NCI-H748 treated with DMSO at 0.1 percent for 48 hours (cell line): ENCODE measurements at places on chromosomes 5 and 9.

GRCh38 chr5:169094586-169095409, 206.1 kb downstream of the SLIT3 start:
- DNase-seq = no peak

DNA sequence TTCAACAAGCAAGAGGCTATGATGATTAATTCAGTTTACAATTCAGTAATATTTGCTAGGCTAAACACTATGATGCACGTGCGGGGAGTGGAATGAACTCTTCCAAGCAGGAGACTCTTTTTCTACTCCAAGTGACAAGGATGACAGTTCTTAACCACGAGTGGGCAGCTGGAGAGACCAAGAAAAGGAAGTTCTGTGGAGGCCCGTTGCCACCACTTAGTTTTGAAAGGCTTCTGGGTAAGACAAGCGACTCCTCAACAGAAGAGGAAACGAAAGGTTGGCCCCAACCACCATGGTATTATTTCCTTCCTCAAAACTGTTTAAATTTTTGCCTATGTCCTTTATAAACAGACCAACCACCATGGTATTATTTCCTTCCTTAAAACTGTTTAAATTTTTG, 2.8 kb downstream of the DCAF12 start:
- no peak for DNase-seq

DNA sequence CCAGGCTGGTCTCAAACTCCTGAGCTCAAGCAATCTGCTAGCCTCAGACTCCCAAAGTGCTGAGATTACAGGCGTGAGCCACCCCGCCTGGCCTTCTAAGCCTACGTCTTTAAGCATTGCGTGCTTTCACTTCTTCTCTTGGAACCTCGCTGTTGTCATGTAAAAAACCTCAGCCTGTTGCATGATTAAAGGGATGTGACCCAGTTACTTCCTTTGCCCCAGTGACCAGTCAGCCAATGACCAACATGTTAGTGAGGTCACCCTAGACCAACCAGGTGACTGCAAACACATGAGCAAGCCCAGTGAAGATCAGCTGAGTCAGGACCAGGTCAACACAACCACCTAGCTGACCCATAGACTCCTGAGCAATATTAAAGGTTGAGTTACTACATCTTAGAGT, 10.5 kb downstream of the KIF4B start:
- DNase-seq = no peak

- DNase-seq = no peak
These were observed 928 bp downstream of the RPL7A start for GRCh38 chr9:133348718-133349573.

DNA sequence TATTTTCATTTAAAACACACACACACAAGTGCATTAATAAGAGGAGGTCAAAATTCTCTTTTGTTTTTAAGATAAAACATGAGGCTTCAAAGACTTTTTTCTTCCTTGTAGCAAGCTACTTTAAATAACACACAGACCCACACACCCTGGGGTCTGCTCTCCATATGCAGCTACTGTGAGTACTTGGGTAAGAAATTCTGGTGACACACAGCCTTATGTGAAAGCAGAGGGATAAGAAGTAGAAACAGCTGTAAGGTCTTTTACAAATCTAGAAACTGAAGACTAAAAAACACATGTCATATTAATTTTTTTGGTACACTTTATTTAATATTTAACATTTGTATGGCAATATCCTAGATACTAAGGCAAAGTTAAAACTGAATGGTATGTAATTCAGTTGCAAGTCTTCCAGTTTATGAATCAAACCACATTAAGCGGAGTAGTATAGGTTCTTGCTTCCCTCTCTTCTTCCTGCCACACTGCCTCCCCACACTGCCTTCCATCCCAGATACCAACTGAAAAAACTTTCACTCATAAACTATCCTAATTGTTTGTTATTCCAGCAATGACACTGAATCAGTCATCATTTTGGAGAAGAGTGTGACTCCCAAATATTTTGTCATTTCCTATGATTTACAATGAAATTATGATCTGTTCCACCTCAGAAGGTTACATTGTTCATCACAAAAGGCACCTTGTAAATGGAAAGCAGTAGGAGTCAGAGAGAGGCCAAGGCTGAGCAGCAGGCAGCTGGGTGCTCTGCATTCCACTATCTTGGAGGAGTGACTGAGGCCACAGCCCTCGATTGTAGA, 92.0 kb downstream of the PLCXD3 start:
- DNase-seq = no peak

DNA sequence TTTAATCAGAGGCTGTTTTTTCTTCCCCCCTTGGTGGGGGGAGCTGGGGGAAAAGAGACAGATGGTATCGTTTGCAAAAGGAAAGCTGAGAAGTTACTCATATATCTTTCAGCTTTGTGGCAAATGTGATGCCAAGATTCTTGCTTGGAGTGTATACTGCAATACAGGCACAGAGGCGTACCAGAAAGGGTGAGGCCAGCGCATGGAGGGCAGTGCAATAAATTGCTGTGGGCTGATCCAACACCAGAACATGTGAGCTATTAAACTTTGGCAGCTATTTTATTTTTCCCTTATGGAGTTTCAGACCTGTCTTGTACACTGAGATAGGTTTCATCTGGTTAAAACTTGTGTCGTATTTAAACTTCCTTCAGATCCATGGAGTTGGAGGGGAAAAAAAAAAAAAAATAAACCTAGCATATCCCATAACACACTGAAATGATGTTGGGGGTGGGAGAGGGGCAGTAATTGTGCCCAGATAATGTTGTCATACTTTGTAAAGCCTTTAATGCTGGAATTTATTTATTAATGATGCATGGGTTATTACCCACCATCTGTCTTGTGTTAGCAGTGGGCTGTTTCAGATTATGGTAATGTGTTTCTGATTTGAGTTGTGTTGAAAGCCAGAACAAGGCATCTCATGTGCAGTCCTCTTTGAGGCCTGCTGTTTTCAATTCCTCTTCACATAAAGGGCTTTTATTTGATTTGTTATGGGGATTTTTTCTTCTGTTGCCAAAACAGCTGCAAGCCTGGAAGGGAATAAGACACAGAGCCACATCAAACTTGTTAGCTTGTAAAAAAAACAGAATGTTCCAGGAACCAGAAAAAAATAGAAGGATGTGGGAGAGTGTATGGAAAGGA, 891.3 kb downstream of the TLE1 start:
- no peak for DNase-seq

GRCh38 chr5:165903835-165904234, 2387.6 kb upstream of the WWC1 start:
- DNase-seq = no peak

- no peak for DNase-seq
These were observed 719.4 kb downstream of the SEMA5A start for GRCh38 chr5:8826508-8826907.

GRCh38 chr5:14675865-14676300, 11.4 kb downstream of the OTULIN start:
- DNase-seq = no peak

GRCh38 chr9:13282998-13283397, 3.5 kb upstream of the MPDZ start:
- DNase-seq = no peak

- no peak for DNase-seq
These were observed 21.7 kb downstream of the TAF11L14 start for GRCh38 chr5:17655921-17656320.

- DNase-seq = no peak
These were observed 373.5 kb downstream of the DTWD2 start for GRCh38 chr5:118614731-118615456.

- DNase-seq = no peak
These were observed 184.5 kb downstream of the FBN2 start for GRCh38 chr5:128353441-128354107.

GRCh38 chr5:95842854-95843544, 20.5 kb upstream of the GLRX start:
- DNase-seq = no peak

DNA sequence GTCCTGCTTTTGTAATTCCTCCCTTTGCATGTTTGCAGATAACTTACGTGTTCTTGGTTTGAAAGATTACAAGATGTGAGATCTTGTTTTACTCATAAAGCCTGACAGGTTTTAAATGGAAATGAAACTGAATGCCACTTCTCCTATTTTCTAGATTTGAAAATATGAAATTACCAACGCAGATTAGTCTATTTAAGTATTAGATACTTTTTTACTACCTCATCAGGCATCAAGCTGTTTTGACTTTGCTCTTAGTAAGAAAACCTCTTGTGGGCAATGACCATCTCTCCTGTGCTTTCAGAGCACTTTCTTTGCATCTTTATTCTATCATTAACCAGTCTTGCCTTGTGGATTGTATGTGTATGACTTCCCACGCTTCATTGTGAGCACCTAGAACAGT, 3.5 kb downstream of the DMXL1 start:
- no peak for DNase-seq

GRCh38 chr9:123168586-123168985, 99.8 kb downstream of the STRBP start:
- DNase-seq = no peak

GRCh38 chr9:70998962-70999361, 122.5 kb downstream of the TRPM3 start:
- no peak for DNase-seq

GRCh38 chr5:159440235-159440634, 109.9 kb upstream of the IL12B start:
- no peak for DNase-seq

- DNase-seq = no peak
These were observed 40.2 kb upstream of the LPAR1 start for GRCh38 chr9:111078391-111079038.

DNA sequence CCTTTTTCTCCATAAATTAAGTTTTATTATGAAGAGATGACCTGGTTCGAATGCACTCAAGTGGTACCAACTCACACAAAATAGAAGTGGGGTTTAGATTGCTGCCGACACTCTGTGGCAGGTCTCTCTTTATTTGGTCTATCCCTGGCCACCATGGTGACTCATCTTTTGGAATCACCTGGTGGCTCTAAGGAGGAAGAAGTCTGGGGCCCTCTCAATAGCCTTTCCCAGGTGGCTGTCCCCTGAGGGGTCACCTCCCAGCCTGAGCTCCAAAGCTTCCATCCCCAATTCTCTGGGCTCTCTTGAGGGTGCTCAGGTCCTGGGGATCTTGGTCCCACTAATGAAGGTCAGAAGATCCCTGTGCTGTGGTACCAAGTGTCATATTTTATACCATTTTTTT, 136.8 kb downstream of the MVB12B start:
- DNase-seq = no peak

GRCh38 chr9:137785704-137786161, 91.8 kb upstream of the CACNA1B start:
- DNase-seq = peak; percentile 3

DNA sequence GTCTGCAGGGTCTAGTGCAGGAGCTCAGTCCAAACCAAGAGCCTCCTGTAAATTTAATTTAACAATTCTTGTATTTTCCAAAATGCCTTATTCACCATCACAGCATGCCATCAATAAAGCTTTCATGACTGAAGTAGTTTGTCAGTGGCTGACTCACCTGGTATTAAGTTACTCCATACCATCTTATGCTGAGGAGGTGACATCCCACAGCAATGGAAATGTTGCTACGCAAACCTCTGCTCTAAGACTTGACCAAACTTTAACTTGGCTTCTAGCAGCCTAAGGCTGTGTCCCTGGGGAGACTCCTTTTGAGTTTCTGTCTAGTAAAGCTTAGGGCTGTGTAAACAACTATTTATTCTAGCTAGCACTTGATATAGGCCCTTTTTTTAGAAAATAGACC, 1231.3 kb upstream of the CDH18 start:
- DNase-seq = no peak

DNA sequence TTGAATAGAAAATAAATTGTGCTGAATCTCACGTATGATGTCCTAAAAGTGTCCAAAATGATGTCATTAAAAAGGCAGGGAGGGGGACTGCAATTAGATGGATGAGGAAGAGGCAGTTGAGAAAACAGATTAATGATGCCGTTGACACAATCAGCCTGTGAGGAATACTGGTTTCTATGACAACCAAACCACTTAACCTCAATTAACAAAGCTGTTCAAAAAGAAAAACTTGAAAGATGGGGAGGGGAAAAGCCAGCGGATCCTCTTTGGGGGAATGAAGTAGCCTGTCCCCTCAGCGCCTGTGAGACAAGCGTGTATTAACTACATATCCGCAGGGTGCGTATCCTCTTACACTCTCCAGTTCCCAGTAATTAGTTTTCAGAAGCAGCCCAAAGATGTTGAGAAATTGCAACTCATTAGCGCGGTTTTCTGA, 160.7 kb downstream of the TTC39B start:
- peak; percentile 95 for DNase-seq
